Suprapubic skin (tissue), 4 donors: ENCODE measurements at places on chromosomes 3 and 15. TPM values are rescaled to one million over a fixed set of nuclear protein-coding genes. Genes with fewer than 3 reads are reported as not detected.

CIAO2A gene
- 37.0 TPM for total RNA-seq

KLHL40 gene
- total RNA-seq = not detected

KBTBD12 gene
- total RNA-seq = not detected

DNA sequence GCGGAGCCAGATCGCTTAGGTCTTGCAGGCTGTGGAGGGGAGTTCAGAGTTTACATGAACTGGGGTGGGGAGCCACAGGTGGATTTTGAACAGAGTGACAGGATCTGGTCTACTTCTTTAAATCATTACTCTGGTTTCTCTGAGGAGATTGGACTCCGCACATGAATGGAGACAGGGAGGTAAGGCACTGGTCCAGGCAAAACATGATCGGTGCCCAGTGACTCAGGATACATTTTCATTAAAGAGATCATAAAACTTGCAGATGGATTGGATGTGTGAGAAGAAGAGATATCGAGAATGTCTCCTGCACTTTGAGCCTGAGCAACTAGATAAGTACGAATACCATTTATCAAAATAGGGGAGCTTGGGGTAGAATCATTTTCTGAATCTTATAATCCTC is 61.8 kb upstream of the CMSS1 start:
- no peak overlapping the region for H3K27ac ChIP-seq
- no peaks in the 10 kb centered on the region for H3K4me1 ChIP-seq
- DNase-seq = no peak
- H3K27me3 ChIP-seq = no peaks in the 10 kb centered on the region

- no peak overlapping the region for H3K4me3 ChIP-seq
- no peak overlapping the region for H3K27ac ChIP-seq
- H3K27me3 ChIP-seq = no peaks in the 10 kb centered on the region
Observed at GRCh38 chr15:42009022-42009421, 11.8 kb downstream of the PLA2G4E start.

MKRN2OS gene
- 1.9 TPM for total RNA-seq

KBTBD13 gene
- not detected for total RNA-seq

GRCh38 chr3:32601722-32602121 is 31.1 kb upstream of the DYNC1LI1 start:
- no peak overlapping the region for H3K4me3 ChIP-seq
- H3K4me1 ChIP-seq = peaks cover 4% of the 10 kb centered on the region
- no peaks in the 10 kb centered on the region for H3K36me3 ChIP-seq
- DNase-seq = no peak

TBC1D21 gene
- not detected for total RNA-seq

DNA sequence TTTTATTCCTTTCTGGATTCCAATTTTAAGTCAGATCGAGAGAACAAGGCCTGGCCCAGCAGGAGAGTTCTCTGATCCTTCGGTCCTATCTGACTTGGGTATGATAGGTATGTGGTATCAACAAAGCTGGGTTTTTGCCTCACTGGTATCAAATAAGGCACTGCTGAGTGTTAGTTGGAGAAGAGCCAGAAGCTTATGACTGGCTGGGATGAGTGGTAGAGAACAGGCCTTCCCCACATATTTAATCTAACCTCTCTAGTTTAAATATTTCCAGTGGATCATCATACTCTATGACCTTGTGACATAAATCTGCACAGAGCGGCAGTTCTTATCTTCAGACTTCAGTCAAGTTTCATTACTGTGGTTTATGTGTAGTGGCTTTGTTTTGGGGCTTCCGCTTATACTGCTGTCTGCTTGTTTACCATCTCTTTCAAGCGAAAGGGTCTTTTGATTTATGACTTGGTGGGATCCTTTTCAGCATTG is 164.5 kb downstream of the PTPRG start:
- H3K36me3 ChIP-seq = no peaks in the 10 kb centered on the region
- DNase-seq = no peak
- no peak overlapping the region for H3K27ac ChIP-seq
- H3K4me3 ChIP-seq = no peak overlapping the region
- no peaks in the 10 kb centered on the region for H3K27me3 ChIP-seq

DNA sequence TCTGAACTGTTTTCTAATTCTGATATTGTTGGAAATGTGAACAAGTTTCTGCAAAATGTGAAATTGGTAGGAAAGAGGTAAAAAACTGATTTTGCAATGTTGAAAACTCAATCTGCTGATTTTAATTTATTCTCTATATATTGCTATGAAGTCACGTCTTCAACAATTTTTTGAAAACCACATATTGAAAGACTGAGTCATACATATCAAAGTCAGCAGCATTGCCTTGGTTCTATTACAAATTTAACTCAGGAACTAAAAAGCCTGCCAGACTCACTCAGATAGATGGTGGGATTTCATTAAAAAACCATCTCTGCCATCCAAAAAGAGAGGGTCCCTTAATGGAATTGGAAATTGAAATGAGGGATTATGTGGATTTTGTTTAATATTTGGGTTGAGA is 351.4 kb downstream of the CNTN3 start:
- no peaks in the 10 kb centered on the region for H3K4me1 ChIP-seq
- no peak overlapping the region for H3K27ac ChIP-seq
- no peaks in the 10 kb centered on the region for H3K36me3 ChIP-seq
- H3K27me3 ChIP-seq = no peaks in the 10 kb centered on the region

DNA sequence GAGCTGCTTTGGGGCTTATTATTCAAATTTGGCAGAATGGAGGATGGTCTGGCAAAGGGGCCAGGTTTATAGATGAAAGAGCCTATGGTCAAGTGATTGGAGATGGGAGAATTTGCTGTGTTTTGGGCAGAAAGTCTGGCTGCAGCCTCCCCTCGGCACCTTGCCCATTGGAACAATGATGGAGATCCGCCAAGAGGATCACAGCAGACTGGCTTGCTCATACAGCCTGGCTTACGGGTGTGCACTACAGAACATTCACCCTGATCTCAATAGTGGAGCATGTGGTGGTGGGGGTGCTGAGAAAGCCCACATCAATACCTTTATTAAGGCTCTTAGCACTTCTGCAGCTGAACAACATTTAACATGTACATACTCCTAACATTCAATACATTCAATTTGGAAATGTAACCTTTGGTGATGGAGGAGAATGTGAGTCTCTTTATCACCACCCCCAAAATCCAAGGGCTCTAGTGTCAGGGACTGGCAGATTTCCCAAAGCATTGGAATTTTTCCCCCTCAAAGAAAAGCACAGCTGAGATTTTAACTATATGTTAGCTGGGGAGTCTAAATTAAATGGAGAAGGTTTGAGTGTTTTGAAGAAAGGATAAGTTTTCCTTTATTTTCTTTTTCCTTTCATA is 118.4 kb upstream of the TMC3 start:
- no peaks in the 10 kb centered on the region for H3K4me1 ChIP-seq
- H3K27ac ChIP-seq = no peak overlapping the region
